Hair follicular keratinocyte (primary cell): ENCODE measurements at places on chromosomes 6 and 20. TPM values are rescaled to one million over a fixed set of nuclear protein-coding genes. Genes with fewer than 3 reads are reported as not detected.

Gene IP6K3
- total RNA-seq = not detected in 2 replicates

Gene KCNK15
- total RNA-seq = under 0.01 TPM in 1 of 2 replicates, not detected in the other

Gene RAET1E
- total RNA-seq = 1.7 and 6.5 TPM in 2 replicates

Gene HLA-DRB1
- not detected in 2 replicates for total RNA-seq

Gene DPM1
- total RNA-seq = 50.2 and 100 TPM in 2 replicates

Gene OTOR
- total RNA-seq = not detected in 2 replicates

Gene COL9A3
- 6.2 and 6.9 TPM in 2 replicates for total RNA-seq

Gene EYA2
- total RNA-seq = 0.08 TPM in 1 of 2 replicates, not detected in the other

Gene TRIM15
- total RNA-seq = not detected in 2 replicates

Gene PPP1R14C
- total RNA-seq = 38.1 and 58.3 TPM in 2 replicates

Gene PAX1
- not detected in 2 replicates for total RNA-seq

Gene RAMACL
- total RNA-seq = 0.55 TPM in 1 of 2 replicates, not detected in the other

Gene L3MBTL1
- total RNA-seq = 2.0 and 4.2 TPM in 2 replicates

Gene IMPG1
- total RNA-seq = not detected in 2 replicates

Gene IL17F
- total RNA-seq = not detected in 2 replicates

Gene CYP21A2
- total RNA-seq = not detected in 2 replicates

Gene GTSF1L
- not detected in 2 replicates for total RNA-seq

Gene AKIRIN2
- 14.9 and 15.8 TPM in 2 replicates for total RNA-seq

Gene GPR6
- total RNA-seq = not detected in 2 replicates

Gene C20orf204
- under 0.01 and 0.04 TPM in 2 replicates for total RNA-seq

Gene COL11A2
- 0.08 TPM in 1 of 2 replicates, not detected in the other for total RNA-seq

Gene FAM209B
- total RNA-seq = not detected in 2 replicates

Gene RIPOR2
- not detected in 2 replicates for total RNA-seq

Gene NKX2-2
- not detected in 2 replicates for total RNA-seq

Gene ANKRD6
- 4.7 and 6.1 TPM in 2 replicates for total RNA-seq

Gene UNC5CL
- 0.27 and 0.62 TPM in 2 replicates for total RNA-seq

Gene DEFB124
- total RNA-seq = not detected in 2 replicates

Gene SIM1
- total RNA-seq = not detected in 2 replicates

Gene MMP24
- total RNA-seq = under 0.01 TPM in 1 of 2 replicates, not detected in the other

Gene SLC35A1
- total RNA-seq = 7.4 and 8.9 TPM in 2 replicates

Gene OPRM1
- not detected in 2 replicates for total RNA-seq

Gene CYP24A1
- total RNA-seq = 2.6 and 5.7 TPM in 2 replicates

Gene EGFL8
- 0.57 and 1.0 TPM in 2 replicates for total RNA-seq

Gene ABHD16B
- total RNA-seq = not detected in 2 replicates

Gene PAQR8
- 3.5 and 3.6 TPM in 2 replicates for total RNA-seq

Gene SSTR4
- total RNA-seq = not detected in 2 replicates

Gene LAMP5
- total RNA-seq = not detected in 2 replicates

Gene SLC35D3
- total RNA-seq = not detected in 2 replicates

Gene OVOL2
- 7.4 and 14.6 TPM in 2 replicates for total RNA-seq

Gene COL9A1
- total RNA-seq = not detected in 2 replicates

Gene SLCO4A1
- total RNA-seq = 0.38 and 0.55 TPM in 2 replicates

Gene GJA1
- 78.1 and 103 TPM in 2 replicates for total RNA-seq

Gene CD24
- total RNA-seq = 175 and 345 TPM in 2 replicates

Gene RTF2
- 46.3 and 56.2 TPM in 2 replicates for total RNA-seq

Gene HUS1B
- total RNA-seq = 0.34 and 0.55 TPM in 2 replicates

Gene HCRTR2
- not detected in 2 replicates for total RNA-seq

Gene BEND6
- 1.2 and 3.1 TPM in 2 replicates for total RNA-seq

Gene TRIM31
- total RNA-seq = not detected in 2 replicates

Gene BMP2
- 5.6 and 9.9 TPM in 2 replicates for total RNA-seq

Gene E2F3
- 5.4 and 5.9 TPM in 2 replicates for total RNA-seq

Gene F13A1
- total RNA-seq = not detected in 2 replicates

Gene PEX3
- total RNA-seq = 14.0 and 22.6 TPM in 2 replicates

Gene ZC2HC1B
- not detected in 2 replicates for total RNA-seq
